ENCODE measurements at places on chromosomes 12 and 14. TPM values are rescaled to one million over a fixed set of nuclear protein-coding genes. Genes with fewer than 3 reads are reported as not detected.

- no peak overlapping the region for H3K4me3 ChIP-seq
- H3K4me1 ChIP-seq, result peaks cover 34% of the 10 kb centered on the region
- peak overlapping the region; percentile 86 for H3K27ac ChIP-seq
Measured at GRCh38 chr12:3250034-3250433, 172.9 kb downstream of the TSPAN9 start.

DNA sequence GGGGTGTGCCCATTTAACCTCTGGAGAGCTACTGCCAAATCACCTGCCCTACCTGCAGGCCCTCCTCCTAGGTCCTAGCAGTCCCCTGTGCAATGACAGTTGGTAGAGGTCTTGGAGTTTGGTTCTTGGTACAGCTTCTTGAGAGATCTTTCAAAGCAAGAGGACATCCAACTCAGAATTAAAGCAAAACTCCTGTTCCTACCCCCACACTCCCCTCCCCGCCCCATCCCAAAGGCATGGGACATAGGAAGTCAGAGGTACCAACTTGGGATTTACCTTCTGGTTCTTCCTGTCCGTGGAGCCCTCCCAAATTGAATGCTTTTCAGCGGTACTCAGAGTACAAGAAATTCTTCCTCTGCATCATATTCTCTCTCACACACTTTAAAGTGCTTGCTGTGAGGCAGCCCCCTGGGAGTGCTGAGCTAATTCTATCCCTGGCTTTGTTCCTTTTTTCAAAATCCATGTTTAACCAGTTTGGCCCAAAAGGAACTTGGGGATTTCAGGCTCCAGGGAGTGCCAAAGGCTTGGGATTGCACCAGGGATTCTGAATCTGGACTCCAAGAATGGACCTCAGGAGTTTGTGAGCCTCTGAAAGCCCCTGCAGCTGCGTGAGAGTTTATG is 40.8 kb downstream of the GALNT16 start:
- no peaks in the 10 kb centered on the region for H3K36me3 ChIP-seq
- peaks cover 10% of the 10 kb centered on the region for H3K4me1 ChIP-seq
- H3K4me3 ChIP-seq, result no peak overlapping the region
- no peak for DNase-seq
- no peak overlapping the region for H3K27ac ChIP-seq

- H3K27me3 ChIP-seq, result no peaks in the 10 kb centered on the region
- H3K4me3 ChIP-seq, result no peak overlapping the region
- peaks cover 13% of the 10 kb centered on the region for H3K36me3 ChIP-seq
- DNase-seq, result no peak
- H3K4me1 ChIP-seq, result no peaks in the 10 kb centered on the region
Measured at GRCh38 chr14:44951051-44951450, 10.7 kb downstream of the KLHL28 start.

GRCh38 chr12:96070670-96071279 is 35.4 kb upstream of the LTA4H start:
- no peaks in the 10 kb centered on the region for H3K4me1 ChIP-seq
- H3K36me3 ChIP-seq, result no peaks in the 10 kb centered on the region
- H3K27me3 ChIP-seq, result no peaks in the 10 kb centered on the region
- no peak overlapping the region for H3K4me3 ChIP-seq

- H3K4me1 ChIP-seq, result no peaks in the 10 kb centered on the region
- DNase-seq, result no peak
Measured at GRCh38 chr14:99596772-99597171, 7.2 kb downstream of the CCDC85C start.

- H3K4me3 ChIP-seq, result no peak overlapping the region
- H3K4me1 ChIP-seq, result peaks cover 10% of the 10 kb centered on the region
- peak; percentile 87 for DNase-seq
- peaks cover 5% of the 10 kb centered on the region for H3K36me3 ChIP-seq
Measured at GRCh38 chr12:124411281-124411878, 116.5 kb downstream of the RFLNA start.

GRCh38 chr12:22893878-22894277 is 268.9 kb downstream of the ETNK1 start:
- no peak for DNase-seq
- no peaks in the 10 kb centered on the region for H3K4me1 ChIP-seq
- no peak overlapping the region for H3K4me3 ChIP-seq

DNA sequence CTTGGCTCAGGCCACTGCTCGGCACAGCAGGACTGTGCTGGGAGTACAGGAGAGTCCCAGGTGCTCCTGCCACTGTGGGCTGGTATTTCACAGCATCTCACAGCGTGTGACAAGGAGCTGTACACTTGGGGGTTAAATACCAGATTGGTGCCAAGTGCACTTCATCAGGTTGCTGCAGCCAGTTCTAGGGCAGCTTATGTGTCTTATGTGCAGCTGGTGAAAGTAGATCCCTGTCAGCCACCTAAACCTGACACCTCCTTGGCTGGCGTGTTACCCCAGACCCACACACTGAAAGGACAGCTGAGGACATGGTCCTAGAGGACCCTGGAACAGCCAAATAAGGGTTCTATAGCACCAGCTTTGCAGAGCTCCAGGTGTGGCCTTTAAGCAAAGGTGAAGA is 18.9 kb downstream of the PLEKHH1 start:
- H3K4me1 ChIP-seq, result no peaks in the 10 kb centered on the region
- H3K27ac ChIP-seq, result no peak overlapping the region
- DNase-seq, result no peak
- H3K36me3 ChIP-seq, result no peaks in the 10 kb centered on the region
- no peak overlapping the region for H3K4me3 ChIP-seq
- H3K27me3 ChIP-seq, result no peaks in the 10 kb centered on the region

GRCh38 chr14:20305265-20306078 is at the start of gene TTC5:
TTC5 (minus strand) TSS chr14:20305951; CDS start chr14:20305937, 14 bp downstream.
- H3K4me1 ChIP-seq, result no peaks in the 10 kb centered on the region
- H3K4me3 ChIP-seq, result peak within 1 kb of the TSS; percentile 80
- DNase-seq, result no peak
- H3K27me3 ChIP-seq, result no peaks in the 10 kb centered on the region
- H3K27ac ChIP-seq, result no peak within 1 kb of the TSS
- H3K36me3 ChIP-seq, result peaks cover 7% of the 10 kb centered on the region

- H3K4me1 ChIP-seq, result peaks cover 22% of the 10 kb centered on the region
- H3K36me3 ChIP-seq, result no peaks in the 10 kb centered on the region
- H3K27me3 ChIP-seq, result no peaks in the 10 kb centered on the region
- H3K4me3 ChIP-seq, result no peak overlapping the region
- DNase-seq, result no peak
Measured at GRCh38 chr12:20000229-20000849, 368.0 kb upstream of the PDE3A start.

DNA sequence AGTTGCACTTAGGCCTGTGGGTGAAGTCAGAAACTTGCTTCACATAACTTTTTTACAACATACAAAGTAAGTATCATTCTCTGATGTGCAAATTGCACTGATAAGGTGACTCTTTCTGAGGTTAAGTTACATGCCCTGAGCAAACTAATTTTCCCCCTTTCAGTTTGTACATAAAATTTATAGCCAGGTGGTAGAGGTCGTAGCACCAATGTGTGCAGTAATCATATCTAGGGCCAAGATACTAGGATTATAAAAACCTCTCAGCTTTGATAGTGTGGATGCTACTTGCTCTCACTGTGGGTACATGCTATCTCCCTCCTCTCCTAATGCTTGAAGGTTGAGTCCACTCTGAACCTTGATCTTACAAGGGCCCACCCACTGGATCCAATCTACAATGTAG is 130.7 kb upstream of the CPNE8 start:
- no peaks in the 10 kb centered on the region for H3K4me1 ChIP-seq
- no peaks in the 10 kb centered on the region for H3K36me3 ChIP-seq
- H3K27me3 ChIP-seq, result no peaks in the 10 kb centered on the region
- no peak overlapping the region for H3K4me3 ChIP-seq
- no peak overlapping the region for H3K27ac ChIP-seq

DNA sequence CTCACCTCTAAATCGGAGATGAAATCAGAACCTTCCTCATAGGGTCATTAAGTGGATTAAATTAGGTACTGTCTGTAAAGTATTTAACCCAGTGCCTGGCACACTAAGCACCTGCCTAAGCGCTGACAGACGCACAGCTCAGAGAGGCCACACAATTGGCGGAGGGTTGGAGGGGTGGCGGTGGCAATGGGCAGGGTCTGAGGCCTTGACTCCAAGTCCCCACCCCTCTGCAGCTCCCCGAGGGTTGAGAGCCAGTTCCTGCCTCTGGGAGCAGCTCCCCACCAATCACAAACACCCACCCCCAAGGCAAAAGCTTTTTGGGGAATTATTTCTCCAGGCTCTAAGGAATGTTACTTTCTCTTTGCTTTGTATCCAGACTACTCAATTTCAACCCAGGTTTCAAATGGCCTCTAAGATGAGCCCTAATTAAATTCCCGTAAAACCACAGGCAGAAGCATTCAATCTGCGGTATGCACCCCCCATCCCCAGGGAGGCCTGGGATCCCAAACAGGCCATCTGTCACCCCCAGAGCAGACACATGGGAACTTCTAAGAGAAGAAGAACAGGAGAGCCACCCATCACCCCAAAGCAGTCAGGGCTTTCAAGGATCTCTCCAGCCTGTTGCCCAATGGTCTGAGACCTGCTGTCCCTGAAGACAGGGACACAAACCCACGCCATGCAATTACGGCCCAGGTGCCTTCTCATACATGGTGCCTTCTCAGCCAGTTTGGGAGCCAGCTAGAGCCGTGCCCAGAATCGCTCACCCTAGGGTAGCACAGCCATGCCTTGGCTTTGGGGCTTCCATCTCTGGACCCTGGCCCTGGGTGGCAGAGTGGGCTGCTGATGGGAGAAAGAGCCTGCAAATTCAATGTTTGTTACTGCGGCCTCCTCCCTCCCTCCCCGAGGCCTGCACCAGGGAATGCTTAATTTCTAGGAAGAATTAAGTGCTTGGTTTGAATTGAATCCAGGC is 66.1 kb downstream of the CHGA start:
- no peaks in the 10 kb centered on the region for H3K27me3 ChIP-seq
- no peak for DNase-seq
- H3K36me3 ChIP-seq, result no peaks in the 10 kb centered on the region
- peaks cover 3% of the 10 kb centered on the region for H3K4me1 ChIP-seq
- no peak overlapping the region for H3K4me3 ChIP-seq
- H3K27ac ChIP-seq, result no peak overlapping the region

DNA sequence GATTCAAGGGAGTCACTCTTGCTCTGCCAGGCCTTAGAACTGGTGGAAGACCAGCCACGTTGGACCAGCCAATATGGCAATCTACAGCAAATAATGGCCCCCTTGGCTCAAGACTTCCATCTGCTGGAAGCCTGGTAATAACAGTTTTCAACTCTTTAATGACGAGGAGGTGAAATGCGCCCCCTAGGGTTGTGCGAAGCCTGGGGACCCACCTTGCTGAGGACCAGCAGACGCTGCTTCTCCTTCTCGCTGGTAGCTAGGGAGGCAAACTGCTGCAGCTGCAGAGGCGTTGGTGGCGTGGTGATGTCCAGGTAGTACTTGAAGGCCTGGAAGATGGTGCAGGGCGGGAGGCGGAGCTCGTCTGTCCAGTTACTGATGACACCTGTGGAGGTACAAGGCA is 41.5 kb upstream of the FBXO21 start:
- no peak for DNase-seq
- no peak overlapping the region for H3K4me3 ChIP-seq
- no peaks in the 10 kb centered on the region for H3K4me1 ChIP-seq
- no peaks in the 10 kb centered on the region for H3K27me3 ChIP-seq
- H3K27ac ChIP-seq, result no peak overlapping the region

DNA sequence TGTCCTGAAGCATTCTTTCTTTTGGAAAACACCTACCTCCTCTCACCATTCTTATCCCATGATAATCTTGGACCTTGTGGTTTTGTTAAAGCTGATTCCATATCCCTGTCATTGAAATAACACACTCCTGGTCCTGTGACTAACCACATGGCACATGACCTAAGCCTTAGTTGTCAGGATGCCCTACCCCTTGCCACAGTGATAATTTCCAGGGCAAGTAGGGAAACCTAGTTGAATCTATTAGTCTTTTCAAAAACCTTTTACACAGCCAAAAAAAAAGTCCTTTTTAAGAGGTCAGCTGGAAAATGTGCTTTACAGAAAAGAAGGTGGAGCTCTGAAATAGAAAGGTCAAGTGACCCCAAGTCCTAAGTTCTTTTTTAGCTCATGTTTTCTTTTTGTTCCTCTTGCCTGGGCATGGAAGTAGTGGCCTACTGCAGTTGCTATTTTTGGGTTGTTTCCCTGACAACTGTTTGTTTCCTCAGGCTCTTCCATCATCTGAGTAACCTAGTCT is 608.4 kb downstream of the LRFN5 start:
- H3K36me3 ChIP-seq, result no peaks in the 10 kb centered on the region
- no peaks in the 10 kb centered on the region for H3K27me3 ChIP-seq
- H3K27ac ChIP-seq, result no peak overlapping the region
- H3K4me3 ChIP-seq, result no peak overlapping the region

DNA sequence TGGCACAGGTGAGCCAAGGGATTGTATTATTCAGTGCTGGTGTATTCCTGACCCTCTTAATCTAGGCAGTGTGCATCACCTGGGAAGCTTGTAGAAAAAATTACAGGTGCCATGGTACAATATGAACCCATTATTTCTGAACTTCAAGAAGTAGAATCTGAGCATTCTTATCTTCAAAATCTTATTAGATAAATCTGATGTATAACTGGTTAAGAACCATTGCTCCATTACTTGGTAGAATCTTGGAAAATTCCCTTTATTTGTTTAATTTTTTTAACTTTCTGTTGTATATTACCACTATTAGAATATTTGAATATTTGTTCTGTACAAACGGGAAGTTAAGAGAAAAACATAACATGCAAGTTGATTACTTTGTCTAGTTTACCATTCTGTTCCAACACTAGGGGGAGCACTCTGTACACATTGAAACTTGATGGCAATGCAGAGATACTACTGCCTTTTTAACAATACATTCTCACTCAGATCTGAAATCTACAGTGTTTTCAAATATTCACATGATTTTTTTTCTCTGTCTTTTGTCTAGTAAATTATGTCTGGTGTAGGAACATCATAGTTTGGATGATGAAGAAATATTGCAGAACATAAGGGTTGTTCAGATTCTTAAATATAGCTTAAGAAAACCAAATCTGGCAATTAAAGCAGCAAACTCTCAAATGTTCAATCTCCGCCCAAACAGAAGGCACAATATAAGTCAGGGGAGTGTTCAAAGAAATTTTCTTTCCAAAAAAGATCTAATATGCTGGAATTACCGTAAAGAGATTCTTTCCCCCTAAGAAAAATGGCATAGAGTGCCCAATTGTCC is 196.6 kb downstream of the PCNX1 start:
- no peaks in the 10 kb centered on the region for H3K27me3 ChIP-seq
- no peak overlapping the region for H3K4me3 ChIP-seq
- no peak for DNase-seq
- H3K27ac ChIP-seq, result no peak overlapping the region
- peaks cover 22% of the 10 kb centered on the region for H3K36me3 ChIP-seq
- H3K4me1 ChIP-seq, result no peaks in the 10 kb centered on the region

The FGD6 gene
- total RNA-seq, result 2.0 TPM

The PMCH gene
- not detected for total RNA-seq

The TMEM63C gene
- 0.11 TPM for total RNA-seq

The MYF5 gene
- total RNA-seq, result not detected

The DUSP6 gene
- total RNA-seq, result 370 TPM

The FRS2 gene
- 37.7 TPM for total RNA-seq

The PPP1R1A gene
- total RNA-seq, result 28.7 TPM

The PRKAG1 gene
- 32.8 TPM for total RNA-seq

Measured in ascending aorta (tissue), 2 donors.